ENCODE measurements at places on chromosomes 1 and 21. TPM values are rescaled to one million over a fixed set of nuclear protein-coding genes. Genes with fewer than 3 reads are reported as not detected.

Gene AIM2
- total RNA-seq = 0.57 TPM

Gene GPR3
- not detected for total RNA-seq

Gene RBP7
- 22.3 TPM for total RNA-seq

Gene PIGP
- 10.2 TPM for total RNA-seq

Gene AIRE
- total RNA-seq = not detected

DNA sequence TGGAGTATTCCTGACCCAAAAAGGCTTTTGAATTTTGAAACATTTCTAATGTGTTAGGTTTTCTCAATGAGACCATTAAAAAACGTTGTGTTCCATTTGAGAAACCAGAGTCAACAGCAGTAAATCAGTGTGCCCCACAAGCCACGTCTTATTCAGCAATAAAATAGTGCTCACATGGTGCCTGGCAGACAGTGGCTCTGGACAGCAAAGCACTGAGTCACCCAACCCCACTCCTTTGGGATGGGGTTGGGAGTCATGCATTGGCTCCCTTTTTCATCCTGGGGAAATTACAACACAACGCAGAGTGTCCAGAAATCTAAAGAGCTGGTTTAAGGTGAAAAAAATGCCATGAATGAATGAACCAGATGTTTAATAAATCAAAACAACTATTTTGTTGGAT lies 46.5 kb downstream of the KCNJ15 start:
- no peak for DNase-seq

DNA sequence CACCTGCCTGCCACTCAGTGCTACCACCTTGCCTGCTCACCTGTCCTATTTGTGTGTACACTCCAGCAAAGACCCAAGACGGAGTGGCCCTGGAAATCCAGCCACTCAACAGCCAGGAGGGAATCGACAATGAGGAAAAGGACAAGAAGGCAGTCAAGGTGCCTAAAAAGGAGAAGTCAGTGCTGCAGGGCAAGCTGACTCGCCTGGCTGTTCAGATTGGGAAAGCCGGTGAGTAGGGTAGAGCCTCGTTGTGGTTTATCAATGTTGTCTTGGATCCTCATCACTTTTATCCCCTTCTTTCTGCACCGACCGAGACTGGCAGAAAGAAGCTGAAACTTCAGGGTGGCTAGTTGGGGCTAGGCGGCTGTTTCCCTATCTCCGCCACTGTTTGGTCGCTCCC lies 61.4 kb upstream of the LAX1 start:
- DNase-seq = no peak

- no peak for DNase-seq
These were observed 40.8 kb upstream of the UTS2 start for GRCh38 chr1:7893529-7894180.

GRCh38 chr1:220007438-220007837 lies 38.9 kb downstream of the EPRS1 start:
- DNase-seq = no peak

- no peak for DNase-seq
These were observed 75.8 kb upstream of the GNG4 start for GRCh38 chr1:235725434-235725833.

- no peak for DNase-seq
These were observed 352 bp downstream of the KCNK1 start for GRCh38 chr1:233614173-233614742.

DNA sequence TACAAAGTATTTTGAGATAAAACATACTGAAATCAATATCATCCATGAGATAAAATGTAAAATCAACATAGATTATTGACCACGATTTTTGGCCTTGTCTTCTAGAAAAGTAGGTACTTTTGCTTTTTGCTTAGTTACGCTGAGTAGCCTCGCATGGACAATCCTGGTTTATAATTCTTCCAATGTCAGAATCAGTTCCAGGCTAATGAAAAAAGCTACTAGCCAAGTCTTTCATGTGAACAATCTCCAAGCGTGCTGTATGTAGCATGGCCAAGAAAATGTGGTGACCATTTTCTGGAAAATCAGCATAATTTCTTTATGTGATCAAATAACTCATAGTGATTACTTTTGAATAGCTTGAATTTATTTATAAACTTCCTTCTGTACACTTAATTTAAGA lies 145.8 kb downstream of the NTMT2 start:
- DNase-seq = no peak

DNA sequence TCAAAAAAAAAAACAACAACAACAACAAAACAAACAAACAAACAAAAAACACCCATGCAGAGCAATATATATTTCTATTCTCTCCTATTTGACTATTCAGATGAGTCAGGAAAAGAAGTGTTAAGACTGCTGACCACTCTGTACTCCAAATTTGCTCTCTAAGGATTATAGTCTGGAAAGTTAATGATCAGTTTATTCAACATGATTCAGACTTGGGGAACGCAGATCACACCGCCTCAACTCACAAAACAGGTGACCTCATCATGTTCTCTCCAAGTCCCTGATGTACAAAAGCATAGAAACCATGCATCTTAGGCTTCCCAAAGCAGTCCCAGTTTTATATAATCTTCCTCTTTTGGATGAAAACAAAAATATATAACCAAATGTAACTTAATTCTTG lies 51.9 kb upstream of the PRRC2C start:
- no peak for DNase-seq

DNA sequence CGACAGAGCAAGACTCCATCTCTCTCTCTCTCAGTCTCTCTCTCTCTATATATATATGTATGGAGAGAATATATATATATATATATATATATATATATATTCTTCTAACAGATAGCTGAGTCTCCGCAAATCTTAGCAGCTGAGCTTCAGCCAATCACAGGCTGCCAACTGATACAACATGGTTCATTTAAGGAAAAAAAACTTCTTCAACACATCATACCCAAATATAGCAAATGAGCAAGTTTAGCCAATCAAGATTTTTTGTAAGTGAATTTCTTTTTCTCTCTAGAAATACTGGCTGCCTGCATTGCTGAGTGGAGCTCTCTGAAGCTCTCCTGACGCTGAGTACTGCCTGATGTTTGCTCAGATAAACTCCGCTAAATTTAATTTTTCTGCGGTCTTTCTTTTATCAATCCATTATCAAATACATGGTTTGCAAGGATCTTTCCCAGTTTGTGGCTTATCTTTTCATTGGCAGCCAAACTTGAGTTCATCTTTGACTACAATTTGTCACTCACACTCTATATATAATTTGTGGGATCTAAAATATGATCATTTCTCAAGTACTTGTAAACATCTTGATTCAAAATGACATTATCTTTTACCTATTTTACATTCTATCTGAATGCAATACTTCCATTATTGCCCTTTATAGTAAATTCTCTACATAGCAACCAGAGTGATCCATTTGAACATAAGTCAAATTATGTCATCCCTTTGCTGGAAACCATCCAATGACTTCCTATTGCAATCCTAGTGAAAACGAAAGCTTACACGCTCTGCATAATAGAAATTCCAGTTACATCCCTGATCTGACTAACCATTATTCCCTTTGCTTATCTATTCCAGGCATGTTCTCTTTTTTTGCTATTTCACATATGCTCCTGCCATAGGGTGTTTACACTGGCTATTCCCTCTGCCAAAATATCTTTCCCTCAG lies 2131.7 kb downstream of the MRPL39 start:
- DNase-seq = no peak

GRCh38 chr1:222023025-222023424 lies 281.1 kb upstream of the DUSP10 start:
- no peak for DNase-seq

DNA sequence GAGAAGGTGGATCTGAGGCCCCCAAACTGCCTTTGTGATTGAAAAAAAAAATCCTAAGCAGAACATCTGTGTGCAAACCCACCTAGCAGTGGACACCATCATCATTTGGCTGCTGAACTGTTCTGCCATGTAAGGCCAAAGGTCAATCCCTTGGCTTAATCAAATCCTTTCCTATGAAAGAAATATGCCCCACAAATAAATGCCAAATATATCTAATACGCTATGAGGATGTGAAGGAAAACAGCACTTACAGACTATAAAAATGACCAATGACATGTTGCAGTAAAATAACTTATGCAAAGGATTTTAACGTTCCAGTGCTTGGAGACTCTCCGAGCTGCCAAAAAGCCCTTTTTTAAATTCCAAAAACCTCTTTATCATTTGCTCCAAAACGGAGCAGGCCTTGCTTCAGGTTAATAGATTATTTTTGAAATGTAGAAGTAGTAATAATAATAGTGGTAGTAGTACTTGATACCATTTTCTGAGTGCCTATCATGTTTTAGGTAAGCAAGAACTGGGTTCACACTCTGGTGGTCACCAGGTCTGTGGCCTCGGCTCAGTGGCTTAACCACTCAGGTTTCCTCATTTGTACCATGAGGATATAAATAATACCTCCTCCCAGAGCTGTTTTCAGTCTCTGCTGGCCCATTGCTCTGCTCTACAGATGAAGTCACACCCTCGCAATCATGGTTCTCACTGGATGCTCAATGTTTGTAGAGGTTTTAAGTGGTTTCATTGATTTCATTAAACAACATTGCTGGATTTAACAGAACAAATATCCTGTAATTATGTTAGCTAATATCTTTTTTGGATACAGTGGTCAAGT lies 47.9 kb upstream of the EDEM3 start:
- no peak for DNase-seq

DNA sequence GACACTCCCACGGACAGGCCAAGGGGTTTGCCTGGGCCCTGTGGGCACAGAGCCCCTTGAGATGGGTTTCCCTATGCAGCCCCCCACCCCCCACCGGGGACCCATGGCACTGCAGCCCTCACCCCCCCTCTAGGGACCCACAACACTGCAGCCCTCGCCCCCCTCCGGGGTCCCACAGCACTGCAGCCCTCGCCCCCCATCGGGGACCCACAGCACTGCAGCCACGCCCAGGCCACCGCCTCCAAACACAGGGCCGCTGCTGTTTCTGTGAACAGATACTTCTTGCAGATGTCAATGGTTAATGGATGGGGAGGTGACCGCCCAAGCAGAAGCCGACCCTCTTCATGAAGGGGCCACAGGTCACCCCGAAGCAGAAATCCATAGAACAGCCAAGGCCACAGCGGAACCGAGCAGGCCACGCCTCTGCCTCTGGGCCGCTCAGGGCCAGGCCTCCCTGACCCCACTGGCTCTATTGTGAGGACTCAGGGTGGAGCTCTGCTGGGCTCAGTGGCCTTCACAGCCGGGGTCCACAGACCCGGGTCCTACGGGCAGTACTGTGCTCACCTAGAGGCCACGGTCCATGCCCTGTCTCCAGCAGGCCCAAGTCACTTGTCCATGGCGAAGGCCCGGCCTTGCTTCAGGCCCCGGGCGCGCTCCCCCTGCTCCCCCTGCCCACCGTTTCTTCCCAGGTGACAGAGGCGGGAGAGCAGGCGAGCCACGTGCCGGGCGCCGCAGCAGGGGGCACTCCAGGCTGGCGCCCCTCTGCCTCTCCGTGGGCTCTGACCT lies 4.1 kb upstream of the POFUT2 start:
- no peak for DNase-seq

- no peak for DNase-seq
These were observed 23.3 kb downstream of the CELA3A start for GRCh38 chr1:22024485-22025367.

DNA sequence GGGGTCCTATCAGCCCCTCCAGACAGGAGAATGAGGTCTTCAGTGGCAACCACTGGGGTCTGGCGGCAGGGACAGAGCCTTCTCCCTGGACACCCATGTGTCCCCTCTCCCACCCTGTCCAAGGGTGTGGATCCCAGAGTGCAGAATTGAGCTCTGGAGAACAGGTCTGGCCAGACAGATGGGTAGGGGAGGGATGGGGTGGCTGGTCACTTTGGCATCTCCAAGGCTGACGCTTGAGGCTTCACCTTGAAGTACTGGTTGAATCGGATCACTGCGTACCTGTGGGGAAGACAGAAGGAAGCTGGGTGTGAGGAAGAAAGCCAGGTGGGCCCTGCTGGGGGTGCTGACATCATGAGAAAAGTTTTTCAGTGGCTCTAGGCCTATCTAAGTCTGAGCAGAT lies 19.9 kb downstream of the ETNK2 start:
- DNase-seq = no peak

GRCh38 chr1:88730995-88731394 lies 46.9 kb downstream of the PKN2 start:
- DNase-seq = no peak

DNA sequence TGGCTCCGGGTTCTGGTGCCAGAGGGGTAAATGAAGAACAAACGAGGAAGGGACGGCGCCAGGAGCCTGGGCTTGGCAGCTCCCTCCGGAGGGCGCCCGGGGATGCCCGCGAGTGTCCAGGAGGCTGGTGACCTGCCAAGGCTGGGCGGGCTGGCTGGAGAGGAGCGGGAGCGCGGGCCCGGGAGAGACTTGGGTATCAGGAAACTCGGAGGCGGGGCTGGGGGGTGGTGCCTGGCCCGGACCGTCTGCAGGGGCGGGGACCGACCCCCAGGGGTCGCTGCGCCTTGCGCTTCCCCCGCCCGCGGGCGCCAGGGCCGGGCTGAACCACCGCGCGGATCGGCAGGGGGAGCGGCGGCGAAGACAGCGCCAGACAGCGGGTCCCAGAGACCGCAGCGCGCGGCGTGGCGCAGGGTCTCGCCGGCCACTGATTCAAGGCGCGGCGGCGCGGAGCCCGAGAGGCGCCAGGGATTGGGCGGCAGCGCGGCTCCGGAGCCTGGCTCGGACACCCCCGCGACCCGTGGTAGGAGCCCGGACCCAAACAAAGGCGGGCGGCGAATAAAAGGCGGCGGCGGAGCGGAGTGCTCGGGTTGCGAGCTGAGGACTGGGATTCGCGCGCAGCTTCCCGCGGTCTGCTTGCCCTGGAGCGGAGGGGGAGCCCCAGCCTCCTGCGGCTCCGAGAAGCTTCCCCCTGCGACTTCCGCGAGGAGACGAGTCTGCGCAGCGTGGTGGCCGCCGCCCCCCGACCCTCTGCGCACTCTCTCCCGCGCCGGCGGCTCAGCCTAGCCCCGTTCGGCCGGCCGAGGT lies at the start of gene DISP3:
Gene DISP3, plus strand, starts transcription at position 585 of the 804 bp plus-strand sequence. CDS start 21,838 bp downstream, outside the sequence.
- DNase-seq = no peak
